ENCODE measurements at places on chromosomes 12 and 14.

DNA sequence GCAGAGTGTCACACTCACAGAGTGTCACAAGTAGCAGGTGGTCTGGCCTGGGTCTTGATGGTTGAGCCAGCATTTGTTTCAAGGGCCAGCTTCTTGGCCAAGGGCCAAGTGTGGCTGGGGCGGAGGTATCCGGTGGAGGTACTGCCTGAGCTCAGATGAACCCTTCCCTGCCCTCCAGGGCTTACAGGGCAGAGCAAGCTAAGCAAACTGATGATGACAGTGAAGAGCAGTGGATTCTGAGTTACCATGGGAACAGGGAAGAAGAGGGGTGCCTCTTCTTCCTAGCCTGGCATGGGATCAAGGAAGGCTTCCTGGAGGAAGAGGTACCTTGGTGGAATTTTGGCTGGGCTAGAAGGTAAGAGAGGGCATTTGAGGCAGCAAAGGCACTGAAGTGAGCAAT lies 35.7 kb downstream of the MVK start:
- no peak for DNase-seq

- DNase-seq = no peak
Measured at GRCh38 chr14:67487937-67488893, at the start of gene TMEM229B. TMEM229B (minus strand) TSS chr14:67488721; CDS start chr14:67473923, 14,798 bp downstream.

DNA sequence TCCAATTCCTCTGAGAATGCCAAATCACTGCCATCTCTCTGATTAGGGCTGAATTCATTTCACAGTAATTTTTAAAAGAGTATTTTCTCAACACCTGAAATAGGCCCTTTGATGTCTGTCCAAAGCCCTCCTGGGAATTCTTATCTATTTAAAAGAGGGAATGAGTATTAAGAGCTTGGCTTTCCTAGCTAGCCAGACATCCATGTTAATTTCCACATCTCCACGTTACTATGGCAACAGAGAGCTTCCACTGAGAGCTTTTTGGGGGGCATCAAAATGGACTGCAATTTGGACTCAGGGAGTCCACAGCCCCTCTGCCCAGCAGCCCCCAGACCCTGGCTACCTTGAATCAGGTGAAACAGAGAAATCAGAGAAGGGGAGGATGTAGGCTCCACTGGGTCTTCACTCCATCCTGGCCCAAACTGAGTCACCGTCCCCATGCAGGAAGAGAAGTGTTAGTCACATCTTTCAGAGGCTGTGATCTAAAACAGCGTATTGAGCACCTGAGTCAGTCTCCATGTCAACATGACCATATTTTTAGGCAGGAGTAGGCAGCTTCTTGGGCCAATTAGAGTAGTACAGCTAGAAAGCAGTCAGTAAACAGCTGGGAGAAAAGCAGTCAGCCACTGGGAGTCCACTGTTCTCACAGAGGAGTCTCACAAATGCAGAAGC lies 7.0 kb upstream of the FICD start:
- DNase-seq = no peak

- DNase-seq = no peak
Measured at GRCh38 chr14:68968721-68969120, 10.4 kb downstream of the ACTN1 start.

DNA sequence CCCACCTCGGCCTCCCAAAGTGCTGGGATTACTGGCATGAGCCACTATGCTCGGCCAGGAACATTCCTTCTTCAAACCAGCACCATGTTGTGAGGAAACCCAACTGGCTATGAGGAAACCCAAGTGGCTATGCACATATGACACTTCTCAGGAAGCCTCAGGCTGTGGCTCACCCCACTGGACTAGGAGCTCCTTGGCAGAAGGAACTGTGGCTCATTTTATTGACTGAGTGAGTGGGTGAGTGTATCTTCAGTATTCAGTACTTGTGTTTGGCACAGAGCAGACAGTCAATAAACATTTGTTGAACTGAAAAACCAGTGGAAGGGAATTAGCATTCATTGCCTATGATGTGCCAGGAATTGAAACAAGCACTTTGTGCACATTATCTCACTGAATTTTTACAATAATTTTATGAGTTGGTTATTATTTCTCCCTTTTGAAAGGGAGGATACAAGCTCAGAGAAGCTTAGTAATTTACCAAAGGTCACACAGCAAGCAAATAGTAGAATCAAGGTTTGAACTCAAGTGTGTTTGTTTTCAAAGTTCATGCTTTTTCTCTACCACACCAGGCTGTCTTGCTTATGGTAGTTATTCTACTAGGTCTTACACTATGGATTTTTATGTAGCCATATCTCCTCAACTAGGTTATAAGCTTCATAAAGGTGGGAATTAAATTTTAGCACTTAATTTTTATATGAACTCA lies 121.6 kb downstream of the VEZT start:
- DNase-seq = no peak

GRCh38 chr12:105480162-105480561 lies 149.7 kb downstream of the C12orf75 start:
- no peak for DNase-seq

DNA sequence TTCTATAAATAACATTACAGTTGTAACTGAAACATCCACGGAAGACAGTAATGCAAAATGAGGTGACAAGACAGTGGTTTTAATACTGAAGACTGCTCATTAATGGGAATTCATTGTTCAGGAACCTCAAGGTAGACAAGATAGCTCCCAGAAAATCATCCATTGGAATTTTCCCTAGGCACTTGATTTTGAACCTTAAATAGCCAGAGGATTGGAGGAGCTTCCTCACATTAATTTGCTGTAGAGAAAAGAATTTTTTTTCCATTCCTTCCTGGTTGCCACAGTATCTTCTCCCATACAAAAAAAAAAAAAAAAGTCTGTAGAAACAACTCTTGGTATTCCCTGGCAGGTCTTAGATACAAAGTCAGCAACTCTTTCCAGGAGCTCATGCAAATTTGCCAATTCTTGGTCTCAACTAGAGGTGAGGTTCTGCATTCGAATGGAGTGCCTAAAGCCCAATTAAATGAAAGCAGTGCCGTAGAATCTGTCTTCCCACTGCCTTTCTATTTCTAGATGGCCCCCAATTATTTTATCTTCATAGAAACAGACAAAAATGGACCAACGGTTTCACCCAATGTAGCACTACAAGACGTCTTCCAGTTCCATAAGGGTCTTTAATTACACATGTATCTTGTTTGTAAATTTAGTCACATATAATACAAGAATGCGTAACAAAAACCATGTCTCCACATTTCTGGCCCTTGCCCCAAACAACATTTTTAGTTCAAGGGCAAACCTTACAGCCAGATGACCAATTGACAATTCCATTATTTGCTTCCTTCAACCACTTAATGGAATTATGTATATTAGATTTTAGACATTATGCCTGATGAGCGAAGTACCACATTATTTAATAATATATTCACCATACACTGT lies 13.5 kb downstream of the SLC38A2 start:
- no peak for DNase-seq

- DNase-seq = peak; percentile 89
Measured at GRCh38 chr12:53770281-53770680, 18.5 kb upstream of the CISTR start.

DNA sequence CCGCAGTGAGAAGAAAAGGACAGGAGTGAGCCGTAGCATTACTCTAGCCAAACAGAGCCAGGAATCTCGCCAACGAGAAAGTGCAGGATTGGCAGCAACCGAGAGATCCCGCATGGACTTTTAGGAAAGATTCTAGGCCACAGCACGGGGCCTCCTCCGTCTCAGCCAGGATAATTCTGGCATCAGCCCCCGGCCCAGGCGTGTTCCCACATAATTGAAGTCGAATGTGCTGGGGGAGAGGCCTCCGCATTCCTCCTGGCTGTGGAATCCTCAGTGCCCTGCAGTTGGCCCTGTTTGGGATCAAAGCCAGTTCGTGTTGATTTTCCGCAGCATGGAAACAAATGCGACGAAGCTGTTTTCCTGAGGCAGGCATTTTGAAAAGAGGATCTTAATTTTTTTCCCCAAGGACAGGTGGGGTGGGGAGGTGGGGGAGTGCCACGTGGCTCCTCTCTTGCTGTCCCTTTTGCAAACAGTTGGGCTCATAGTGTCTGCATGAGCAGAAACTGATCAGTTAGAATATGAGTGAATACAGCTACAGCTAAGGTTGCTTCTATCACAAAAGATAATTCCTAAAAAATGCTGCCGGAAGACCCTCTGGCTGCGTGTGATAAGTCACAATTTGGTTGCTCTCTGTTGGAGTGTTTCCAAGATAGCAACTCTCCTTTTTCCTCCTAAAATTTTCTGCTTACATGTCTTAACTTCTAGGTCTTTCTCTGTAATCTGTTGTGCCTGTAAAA lies 37.3 kb upstream of the ATXN2 start:
- no peak for DNase-seq

DNA sequence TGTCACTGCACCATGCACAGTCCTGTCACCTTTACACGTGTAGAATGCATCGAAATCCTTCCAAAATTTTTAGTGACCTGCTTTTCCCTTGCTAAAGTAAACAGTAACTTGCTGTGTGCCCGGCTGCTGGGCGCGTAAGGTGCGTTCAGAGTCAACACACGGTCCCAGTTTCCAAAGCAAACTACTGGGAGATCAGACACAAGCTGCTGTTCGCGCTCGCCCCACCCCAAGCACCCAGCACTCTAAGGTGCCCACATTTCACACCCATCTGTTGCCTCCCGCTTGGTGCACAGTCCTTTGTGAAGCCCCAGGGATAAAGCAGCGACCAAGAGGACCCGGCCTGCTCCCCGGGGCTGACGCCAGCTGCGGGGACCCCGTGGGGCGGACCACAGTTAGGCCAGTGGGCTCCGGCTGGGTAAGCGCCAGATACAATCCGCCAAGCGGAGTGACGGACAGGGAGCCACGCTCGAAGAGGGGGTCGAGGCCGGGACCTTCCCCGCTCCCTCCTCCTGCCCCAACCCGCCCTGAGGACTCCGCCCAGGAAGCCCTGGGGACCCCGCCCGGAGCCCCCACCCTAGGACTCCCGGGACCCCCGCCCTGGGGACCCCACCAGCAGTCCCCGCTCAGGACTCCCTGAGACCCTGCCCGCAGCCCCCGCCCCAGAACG lies 633 bp downstream of the STX2 start:
- no peak for DNase-seq

DNA sequence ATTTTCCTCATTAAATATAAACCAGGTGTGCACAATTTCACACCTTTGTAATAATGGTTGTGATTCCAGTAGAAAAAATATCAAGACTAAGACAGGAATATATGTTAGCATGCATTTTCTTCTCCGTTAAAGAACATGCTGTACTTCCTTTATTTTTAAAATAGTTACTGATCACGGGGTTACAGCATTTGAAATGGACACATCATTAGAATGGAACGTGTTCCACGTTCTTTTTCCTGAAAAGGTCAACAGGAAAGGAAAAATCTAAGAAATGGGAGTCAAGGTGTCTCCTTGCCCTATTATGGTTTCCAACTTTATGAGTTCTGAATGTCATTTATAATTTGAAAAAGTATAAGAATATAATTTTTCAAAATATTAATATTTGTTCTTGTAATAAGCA lies 1325.7 kb downstream of the SLC16A7 start:
- DNase-seq = no peak

GRCh38 chr14:72186523-72186922 lies 254.3 kb downstream of the RGS6 start:
- no peak for DNase-seq

GRCh38 chr12:25755971-25756260 lies 202.6 kb upstream of the RASSF8 start:
- no peak for DNase-seq

GRCh38 chr12:80015660-80016059 lies 80.8 kb upstream of the PPP1R12A start:
- DNase-seq = no peak

- DNase-seq = no peak
Measured at GRCh38 chr14:57760896-57761295, 105.0 kb downstream of the SLC35F4 start.

DNA sequence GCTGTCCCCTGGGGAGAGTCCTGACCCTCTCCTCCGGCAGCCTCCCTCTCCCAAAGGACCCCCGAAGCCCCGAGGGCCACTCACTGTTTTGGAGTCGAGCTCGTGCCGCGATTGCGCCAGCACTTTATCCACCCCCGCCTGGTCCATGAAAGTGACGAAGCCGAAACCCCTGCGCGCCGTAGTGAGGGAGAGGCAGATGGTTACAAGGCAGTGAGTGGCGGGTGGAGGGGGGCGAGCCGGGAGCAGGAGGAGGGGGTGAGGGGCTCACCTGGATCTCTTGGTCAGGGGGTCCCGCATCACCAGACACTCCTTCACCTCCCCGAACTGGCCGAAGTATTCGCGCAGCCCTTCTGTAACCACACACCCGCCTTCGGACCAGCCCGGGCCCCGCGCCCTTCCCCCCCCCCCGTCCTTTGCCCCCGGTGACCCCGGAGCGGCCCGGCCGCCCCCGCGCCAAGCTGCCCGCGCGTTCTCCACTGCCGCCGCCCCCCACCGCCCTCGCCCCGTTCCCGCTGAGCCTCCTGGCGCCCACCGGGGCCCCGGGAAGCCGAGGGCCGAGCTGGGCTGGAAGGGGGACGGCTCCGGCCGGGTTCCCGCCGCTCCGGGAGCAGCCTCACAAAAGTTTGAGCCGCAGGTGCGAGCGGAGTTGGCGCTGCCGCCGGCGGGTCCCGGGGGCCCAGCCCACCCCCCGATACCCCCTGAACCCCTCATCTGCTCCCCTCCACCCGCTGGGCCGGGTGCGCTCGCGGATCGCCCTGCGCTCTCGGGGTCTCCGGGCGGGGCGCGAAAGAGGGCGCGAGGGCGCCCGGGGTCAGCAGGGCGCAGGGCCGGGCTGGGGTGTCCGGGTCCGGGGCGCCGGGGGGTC lies 808 bp downstream of the MSI1 start:
- no peak for DNase-seq

GRCh38 chr12:2801044-2801783 lies 6.4 kb downstream of the FKBP4 start:
- DNase-seq = no peak

DNA sequence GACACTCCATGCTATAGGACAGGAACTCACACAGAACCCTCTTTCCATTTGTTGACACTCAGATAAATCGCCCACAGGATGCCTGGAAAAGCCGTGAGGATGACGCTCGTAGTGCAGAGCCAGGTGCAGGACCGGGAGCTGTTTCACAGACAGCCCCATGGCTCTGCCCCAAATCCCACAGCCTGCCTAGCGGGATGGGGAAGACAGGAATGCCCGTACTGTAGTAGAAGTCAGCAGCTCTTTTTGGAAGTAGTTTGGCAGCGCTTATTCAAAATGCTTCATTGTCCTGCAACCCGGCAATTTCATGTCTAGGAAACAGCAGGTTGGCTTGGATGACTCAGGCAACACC lies 41.6 kb downstream of the JAG2 start:
- DNase-seq = no peak

DNA sequence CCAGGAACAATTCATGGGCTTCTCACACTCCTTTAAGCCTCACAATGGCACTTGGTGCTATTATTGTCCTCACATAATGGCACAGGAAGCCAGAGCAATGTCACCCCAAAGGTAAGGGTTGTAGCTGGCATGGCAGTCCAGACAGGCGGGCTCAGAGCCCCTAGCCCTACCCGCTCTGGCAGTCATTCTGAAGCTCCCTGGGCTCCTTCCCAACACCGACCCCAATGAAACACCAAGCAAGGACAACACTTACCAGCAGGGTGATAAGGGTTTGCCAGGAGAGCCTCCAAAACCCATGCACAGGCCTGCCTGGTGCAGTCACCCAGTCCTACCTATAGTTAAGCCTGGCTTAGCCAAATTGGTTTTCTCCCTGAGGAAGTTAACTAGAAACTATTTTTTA lies 30.8 kb downstream of the MAX start:
- no peak for DNase-seq

GRCh38 chr12:53703756-53704155 lies 23.5 kb downstream of the CALCOCO1 start:
- DNase-seq = no peak

- no peak for DNase-seq
Measured at GRCh38 chr14:100557658-100558057, 29.6 kb downstream of the BEGAIN start.

- no peak for DNase-seq
Measured at GRCh38 chr12:123846340-123846739, 84.2 kb downstream of the DNAH10 start.

GRCh38 chr12:99282624-99283023 lies 364.9 kb upstream of the GARIN6 start:
- DNase-seq = no peak

Data from SJSA1 (cell line).